ENCODE measurements at places on chromosomes 11 and 22.
A peak's percentile ranks its signal among the peaks of the same experiment; 100 is the strongest.

GRCh38 chr11:117882311-117882905, 6.0 kb upstream of the FXYD6 start:
- DNase-seq: no peak

GRCh38 chr11:10722307-10722706, 28.7 kb upstream of the CTR9 start:
- no peak for DNase-seq

- no peak for DNase-seq
These were observed 209.9 kb upstream of the NAV2 start for GRCh38 chr11:19502691-19503253.

- no peak for DNase-seq
These were observed 10.6 kb downstream of the SELENOM start for GRCh38 chr22:31096657-31097279.

GRCh38 chr11:107705027-107705426, 6.8 kb downstream of the SLN start:
- peak; percentile 89 for DNase-seq

DNA sequence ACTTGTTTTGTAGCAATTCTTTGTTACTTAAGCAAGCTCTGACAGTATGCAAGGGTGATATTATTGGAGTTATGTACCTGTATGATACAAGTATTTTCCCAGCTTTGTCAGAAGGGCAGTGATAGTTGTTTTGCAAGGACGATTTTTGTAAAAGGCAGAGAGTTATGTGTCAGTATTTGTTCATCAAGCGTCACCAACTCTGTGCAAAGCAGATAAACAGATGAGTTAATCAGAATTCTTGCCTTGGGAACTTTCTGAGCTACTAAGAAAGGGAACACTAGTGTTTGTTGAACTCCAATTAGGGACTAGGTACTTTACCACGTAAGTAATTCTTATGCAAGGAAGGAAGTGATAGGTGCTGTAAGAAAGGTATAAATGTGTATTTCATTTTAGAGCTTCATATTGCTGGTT, 1.4 kb downstream of the USP47 start:
- DNase-seq: peak; percentile 87

- no peak for DNase-seq
These were observed 117.3 kb upstream of the TEAD1 start for GRCh38 chr11:12556788-12557384.

- DNase-seq: no peak
These were observed 38.7 kb downstream of the RTN3 start for GRCh38 chr11:63719987-63720386.

GRCh38 chr22:33105501-33105911, 47.3 kb upstream of the SYN3 start:
- peak; percentile 75 for DNase-seq

DNA sequence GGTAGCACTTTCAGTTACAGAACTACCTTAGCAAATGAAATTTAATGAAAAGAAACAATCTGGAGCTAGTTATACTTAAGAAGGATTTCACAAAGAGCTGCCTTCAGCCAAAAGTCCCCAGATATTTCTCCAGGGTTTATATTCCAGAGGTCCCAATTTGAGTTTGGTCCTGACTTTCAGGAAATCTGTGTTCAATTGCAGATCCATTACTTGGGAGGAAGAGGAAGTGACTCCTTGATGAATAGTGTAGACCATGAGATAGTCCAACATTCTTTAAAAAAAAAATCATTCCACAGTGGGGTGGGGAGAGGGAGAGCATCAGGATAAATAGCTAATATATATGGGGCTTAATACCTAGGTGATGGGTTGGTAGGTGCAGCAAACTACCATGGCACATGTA, 117.6 kb upstream of the ARHGAP20 start:
- DNase-seq: no peak

GRCh38 chr11:121810291-121810690, 305.7 kb downstream of the BLID start:
- DNase-seq: peak; percentile 39

- peak; percentile 65 for DNase-seq
These were observed 15.3 kb upstream of the IL17REL start for GRCh38 chr22:50027639-50028537.

DNA sequence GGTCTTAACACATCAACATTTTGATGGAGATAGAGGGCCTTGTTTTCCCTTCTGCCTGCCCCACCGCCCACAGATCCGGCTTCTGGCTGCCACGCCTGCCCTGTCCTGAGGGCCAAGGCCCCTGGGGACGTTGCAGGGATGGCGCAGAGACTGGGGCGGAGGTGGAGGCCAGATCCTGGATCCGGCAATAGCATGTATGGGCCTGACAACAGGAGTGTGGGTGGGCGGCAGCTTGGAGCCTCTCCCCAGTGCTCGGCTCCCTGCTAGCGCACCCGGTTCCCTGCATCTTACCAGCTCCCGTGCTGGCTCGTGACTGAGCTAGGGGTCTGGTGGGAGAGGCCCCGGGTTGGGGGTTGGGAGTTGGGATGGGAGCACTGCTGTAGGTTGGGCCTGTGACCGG, 95.6 kb downstream of the ZBTB16 start:
- no peak for DNase-seq

- DNase-seq: no peak
These were observed 47.8 kb upstream of the PTPRJ start for GRCh38 chr11:47932544-47932943.

- DNase-seq: no peak
These were observed 87.8 kb downstream of the MIAT start for GRCh38 chr22:26744892-26745808.

- DNase-seq: peak; percentile 42
These were observed 378.0 kb downstream of the NTM start for GRCh38 chr11:131748151-131749050.

- DNase-seq: no peak
These were observed 15.3 kb upstream of the RAB30 start for GRCh38 chr11:83087035-83087434.

DNA sequence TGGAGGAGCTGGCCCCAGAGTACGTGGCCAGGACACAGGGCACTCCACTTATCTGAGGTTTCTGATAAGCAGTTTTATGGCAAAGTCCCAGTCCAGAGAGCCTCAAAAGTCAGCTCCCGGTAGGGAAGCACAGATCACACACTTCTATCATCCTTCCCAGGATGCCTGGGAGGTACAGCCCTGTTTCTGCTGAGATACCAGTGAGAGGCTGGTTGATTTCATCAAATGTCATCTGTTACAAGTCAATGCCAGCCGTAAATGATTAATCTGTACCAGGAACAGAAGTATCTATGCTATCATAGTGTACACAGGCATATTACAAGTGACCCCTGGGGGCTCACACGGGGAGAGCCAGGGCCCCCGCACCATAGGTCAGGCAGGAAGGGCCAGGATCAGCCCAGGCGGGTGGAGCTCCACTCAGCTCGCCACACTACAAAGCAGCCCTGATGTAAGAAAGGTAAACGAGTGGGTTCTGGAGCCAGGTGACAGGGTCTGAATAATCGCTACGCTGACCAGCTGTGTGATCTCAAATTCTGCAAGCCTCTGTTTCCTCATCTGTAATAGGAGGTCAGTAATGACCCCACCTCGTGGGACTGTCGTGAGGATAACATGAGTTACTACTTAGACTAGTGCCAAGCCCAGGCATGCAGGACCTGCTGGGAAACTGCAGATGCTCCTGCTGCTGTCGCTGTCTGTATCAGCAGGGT, 17.6 kb downstream of the PLA2G6 start:
- no peak for DNase-seq

DNA sequence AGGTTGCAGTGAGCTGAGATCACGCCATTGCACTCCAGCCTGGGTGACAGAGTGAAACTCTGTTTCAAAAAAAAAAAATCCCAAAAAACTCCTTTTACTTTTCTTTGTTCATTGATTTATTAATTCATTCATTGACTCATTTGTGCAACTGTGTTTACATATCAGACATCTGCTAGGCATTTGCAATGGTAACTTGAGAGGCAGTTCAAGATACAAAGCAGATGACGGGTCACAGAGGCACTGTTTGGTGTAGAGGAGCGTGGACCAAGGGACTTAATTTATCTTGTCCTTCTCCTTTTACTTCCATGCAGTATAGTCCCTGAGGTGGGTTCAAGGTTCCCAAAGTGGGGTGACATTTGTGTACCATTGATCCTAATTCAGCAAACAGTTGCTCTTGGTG, 71.4 kb downstream of the KIAA1671 start:
- no peak for DNase-seq

- DNase-seq: no peak
These were observed 42.5 kb downstream of the DENND5A start for GRCh38 chr11:9222654-9223053.

GRCh38 chr22:47092896-47093311, 330.5 kb downstream of the TBC1D22A start:
- DNase-seq: peak; percentile 11

- no peak for DNase-seq
These were observed 252.6 kb downstream of the BRD1 start for GRCh38 chr22:49574881-49575702.

DNA sequence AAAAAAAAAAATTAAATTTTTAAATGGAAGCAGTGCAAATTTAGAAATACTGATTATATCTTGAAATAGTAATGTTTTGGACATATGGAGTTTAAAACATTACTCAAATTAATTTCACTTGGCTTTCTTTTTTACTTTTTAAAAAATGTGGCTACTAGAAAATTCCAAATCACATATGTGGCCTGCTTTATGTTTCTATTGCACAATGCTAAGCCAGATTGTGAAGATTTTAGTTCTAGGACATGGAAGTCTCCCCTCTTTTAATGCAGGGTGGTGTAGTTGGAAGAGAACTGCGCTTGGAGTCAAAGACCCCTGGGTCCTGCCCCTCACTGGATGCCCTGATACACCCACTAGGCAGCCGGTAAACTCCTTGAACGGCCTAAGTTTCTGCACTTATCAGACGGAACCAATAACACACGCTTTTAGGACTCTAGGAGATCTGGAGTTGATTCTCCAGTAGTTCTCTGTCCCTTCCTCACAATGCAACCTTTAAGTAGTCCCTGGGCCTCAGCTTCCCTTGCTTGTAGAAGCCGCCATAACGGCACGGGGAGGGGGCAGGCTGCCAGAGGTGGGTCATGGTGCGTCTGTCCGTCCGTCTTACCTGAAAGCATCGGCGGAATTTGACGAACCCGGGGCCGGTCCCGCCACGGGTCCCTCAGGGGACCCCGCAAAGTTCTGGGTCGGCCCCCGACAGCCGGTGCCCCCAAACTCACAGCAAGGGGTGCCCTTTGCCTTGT, 505 bp downstream of the FAM227A start:
- no peak for DNase-seq

DNA sequence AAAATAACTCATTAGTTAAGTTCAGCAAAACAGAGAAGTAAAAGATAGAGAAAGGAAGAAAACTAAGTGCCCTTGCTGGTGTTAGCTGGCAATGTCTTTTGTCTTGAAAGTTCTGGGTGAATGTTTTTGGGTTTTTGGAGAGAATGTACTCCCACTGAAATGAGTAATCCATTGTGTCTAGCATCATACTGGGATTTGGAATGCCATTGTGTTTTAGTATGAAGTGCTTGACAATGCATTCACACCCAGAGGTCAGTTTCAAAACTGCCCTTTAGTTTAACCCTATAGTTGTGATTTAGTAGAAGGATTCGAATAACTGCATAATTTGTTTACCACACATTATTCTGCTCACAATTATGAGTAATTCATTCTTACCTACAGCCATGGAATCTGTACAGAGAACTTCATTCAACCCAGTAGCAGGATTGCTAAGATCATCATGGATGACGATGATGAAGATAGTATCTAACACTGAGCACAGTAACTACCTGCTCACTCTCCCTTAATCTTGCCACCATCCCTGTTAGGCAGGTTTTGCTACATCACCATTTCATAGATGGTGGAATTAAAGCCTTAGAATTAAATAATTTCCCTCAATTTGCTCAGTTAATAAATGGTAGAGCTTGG, 33.9 kb downstream of the MAML2 start:
- DNase-seq: peak; percentile 50

- DNase-seq: peak; percentile 80
These were observed 15.6 kb upstream of the C11orf91 start for GRCh38 chr11:33716243-33716642.

GRCh38 chr11:24934733-24935439, 438.0 kb downstream of the LUZP2 start:
- no peak for DNase-seq

DNA sequence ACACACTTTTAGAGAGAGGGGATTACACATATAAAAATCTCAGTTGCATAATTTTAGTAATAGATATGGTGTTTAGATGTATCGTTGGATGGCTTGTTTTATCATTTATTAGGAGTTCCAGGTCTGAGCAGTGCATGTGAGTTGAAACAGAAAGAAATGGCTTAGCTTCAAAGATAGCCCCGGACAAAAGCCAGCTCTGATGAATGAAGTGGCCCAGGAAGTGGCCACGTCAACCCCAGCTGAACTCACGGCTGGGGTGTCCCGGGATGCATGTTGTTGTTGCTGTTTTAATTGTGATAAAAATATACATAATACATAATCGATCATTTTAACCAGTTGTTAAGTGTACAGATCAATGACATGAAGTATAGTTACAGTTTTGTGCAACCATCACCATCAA, 1513.6 kb downstream of the BRD1 start:
- DNase-seq: no peak

DNA sequence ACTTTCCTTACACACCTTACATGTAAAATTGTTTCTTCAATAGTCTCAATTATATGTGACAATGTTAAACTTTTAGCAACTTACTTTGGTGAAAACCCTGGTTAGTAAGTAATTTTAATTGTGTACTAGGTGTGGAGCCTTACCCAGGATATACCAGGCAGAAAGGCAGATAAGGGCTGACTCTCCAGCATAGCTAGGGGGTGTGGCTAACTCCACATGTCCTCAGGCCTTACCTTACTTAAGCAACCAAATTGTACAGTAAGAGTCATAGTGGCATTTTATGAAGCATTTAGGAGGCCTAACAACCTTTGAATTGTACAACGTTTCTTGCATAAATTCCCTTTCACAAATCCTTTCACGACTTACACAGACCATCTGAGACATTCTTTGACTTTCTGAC, 118.2 kb upstream of the OR9Q1 start:
- peak; percentile 68 for DNase-seq

GRCh38 chr11:70528794-70529580, 130.7 kb downstream of the CTTN start:
- DNase-seq: no peak

Measured in mammary epithelial cell (primary cell).